ENCODE measurements at places on chromosomes 2 and 18. TPM values are rescaled to one million over a fixed set of nuclear protein-coding genes. Genes with fewer than 3 reads are reported as not detected.

GRCh38 chr18:69845593-69846506, 101.8 kb downstream of the CD226 start:
- DNase-seq, result no peak

DNA sequence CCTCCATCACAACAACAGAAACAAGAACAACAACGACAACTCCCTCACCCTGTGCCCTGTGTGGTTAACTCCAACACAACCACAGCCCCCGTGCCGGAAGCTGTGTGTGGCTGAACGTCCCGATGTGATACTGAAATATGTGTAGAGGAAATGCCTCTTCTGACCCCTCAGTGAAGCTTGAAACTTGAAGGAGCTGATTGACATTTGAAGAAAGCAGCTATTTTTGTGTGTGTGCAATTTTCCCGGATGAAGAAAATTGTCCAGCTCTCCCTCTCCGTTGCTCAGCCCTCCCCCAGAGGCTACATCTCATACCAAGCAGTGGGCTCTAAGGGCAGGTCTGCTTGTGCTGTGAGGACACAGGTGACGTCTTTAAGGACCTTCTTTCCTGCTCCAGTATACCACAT, 173.8 kb downstream of the ICOS start:
- DNase-seq, result peak; percentile 56

DNA sequence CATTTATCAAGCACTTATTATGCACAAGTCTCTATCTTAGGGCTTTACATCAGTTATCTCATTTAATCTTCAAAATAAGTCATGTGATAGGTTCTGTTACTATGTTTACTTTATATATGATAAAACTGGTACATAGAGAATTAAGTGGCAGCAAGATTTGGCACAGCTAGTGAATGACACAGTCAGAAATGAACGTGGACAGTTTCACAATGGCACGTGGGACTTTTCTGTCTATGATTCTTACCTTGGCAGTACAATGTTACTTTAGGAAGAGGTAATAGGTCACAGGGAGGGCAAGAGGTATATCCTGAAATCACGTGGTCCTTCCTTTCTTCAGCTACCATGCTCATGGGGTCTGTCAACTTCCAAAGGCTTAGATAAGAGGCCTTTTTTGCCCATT, 53.4 kb downstream of the SLC4A10 start:
- DNase-seq, result no peak

The ANKRD23 gene
- total RNA-seq, result 3.8 TPM

GRCh38 chr2:110647777-110648176, 30.1 kb downstream of the BUB1 start:
- DNase-seq, result no peak

The SLC19A3 gene
- total RNA-seq, result not detected

GRCh38 chr2:28624436-28624792, 127.2 kb upstream of the PPP1CB start:
- DNase-seq, result no peak

DNA sequence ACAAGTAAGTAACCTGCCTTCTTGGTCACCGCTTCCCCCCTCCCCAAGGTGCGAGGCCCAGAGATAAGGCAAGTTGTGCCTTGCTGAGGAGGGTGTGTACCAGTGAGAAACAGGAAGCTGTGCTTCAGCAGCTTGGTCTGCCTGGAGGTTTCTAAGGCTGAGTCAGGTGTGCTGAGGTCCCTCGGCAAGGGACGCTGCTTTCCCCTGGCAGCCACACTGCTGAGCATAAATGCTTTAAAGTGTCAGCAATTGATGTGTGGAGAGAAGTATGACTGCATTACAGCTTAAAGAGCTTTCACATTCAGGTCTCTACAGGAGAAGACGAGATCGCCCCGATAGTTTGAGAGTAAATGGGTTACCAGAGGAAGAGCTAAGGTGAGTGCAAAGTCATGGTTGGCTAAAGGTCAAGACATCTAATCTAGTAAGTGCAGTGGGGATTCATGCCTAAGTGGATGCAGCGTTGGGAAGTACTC, 86.9 kb downstream of the LIMS1 start:
- peak; percentile 72 for DNase-seq

The RHOB gene
- total RNA-seq, result 27.4 TPM

The ANKRD30B gene
- total RNA-seq, result not detected

- DNase-seq, result no peak
Observed at GRCh38 chr2:145157741-145158591, 638.0 kb upstream of the ZEB2 start.

DNA sequence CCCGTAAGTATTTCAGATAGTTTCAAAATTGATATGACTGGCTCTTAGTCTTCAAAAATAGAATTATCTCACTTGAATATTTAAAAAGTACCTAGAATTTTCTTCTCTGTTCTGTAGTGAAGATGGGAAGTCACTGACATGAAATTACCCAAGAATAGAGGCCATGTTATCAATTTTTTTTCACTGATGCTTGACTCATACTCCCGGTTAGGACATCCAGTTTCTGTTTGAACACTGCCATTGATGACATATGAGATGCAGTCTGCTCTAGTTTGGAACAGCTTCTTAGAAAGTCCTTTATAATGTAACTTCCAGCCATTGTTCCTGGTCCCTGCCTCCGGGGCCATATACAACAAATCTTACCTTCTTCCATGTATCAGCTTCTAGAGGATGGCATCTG, 26.0 kb downstream of the MAP3K20 start:
- DNase-seq, result no peak

DNA sequence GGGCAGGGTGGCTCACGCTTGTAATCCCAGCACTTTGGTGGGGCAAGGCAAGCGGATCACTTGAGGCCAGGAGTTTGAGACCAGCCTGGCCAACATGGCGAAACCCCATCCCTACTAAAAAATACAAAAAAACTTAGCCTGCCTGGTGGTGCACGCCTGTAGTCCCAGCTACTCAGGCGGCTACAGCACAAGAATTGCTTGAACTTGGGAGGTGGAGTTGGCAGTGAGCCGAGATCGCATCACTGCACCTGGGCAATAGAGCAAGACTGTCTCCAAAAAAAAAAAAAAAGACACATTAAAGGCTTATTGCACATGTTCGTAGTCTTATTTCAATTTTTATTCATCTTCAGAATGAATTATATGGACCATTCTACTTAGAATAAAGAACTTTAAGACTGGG, 110.2 kb downstream of the BMPR2 start:
- no peak for DNase-seq

GRCh38 chr2:207334624-207335371, 169.1 kb upstream of the KLF7 start:
- no peak for DNase-seq

DNA sequence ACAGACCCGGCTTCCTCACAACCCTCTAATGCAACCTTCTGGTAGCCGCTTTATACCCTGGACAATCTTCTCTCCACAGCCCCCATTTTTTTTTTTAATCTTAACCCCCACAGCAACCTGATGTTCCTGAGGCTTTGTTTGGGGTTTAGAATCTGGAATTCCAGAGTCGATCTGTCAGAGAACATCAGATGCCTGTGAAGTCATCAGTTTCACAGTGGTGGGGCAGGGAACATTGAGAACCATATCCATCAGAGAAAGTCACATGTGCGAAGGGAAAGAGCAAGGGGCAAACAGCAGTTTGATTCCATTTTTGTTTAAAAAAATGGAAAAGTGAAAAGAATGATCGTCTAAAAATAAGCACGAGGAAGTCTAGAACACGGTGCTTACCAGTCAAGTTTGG, 20.6 kb downstream of the NPAS2 start:
- no peak for DNase-seq

- DNase-seq, result no peak
Observed at GRCh38 chr2:86300496-86300895, 36.9 kb downstream of the REEP1 start.

DNA sequence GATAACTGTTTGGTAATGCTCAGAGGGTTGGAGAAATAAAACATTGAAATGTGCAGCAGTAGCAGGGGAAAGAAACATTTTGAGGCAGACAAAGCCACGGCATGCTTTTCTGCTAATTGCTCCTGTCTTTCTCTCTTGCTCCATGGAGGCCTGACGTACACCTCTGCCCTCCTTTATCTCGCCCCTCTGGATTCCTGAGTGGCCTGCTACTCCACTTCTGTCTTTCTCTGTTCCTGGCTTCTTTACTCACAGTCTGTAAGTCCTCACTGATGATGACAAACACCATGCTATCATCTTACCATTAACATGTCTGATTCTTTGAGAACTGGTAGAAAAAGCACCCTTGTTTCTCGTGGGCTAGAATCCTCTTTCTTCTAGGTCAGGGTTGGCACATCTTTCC, 392.9 kb downstream of the MEIS1 start:
- DNase-seq, result no peak

DNA sequence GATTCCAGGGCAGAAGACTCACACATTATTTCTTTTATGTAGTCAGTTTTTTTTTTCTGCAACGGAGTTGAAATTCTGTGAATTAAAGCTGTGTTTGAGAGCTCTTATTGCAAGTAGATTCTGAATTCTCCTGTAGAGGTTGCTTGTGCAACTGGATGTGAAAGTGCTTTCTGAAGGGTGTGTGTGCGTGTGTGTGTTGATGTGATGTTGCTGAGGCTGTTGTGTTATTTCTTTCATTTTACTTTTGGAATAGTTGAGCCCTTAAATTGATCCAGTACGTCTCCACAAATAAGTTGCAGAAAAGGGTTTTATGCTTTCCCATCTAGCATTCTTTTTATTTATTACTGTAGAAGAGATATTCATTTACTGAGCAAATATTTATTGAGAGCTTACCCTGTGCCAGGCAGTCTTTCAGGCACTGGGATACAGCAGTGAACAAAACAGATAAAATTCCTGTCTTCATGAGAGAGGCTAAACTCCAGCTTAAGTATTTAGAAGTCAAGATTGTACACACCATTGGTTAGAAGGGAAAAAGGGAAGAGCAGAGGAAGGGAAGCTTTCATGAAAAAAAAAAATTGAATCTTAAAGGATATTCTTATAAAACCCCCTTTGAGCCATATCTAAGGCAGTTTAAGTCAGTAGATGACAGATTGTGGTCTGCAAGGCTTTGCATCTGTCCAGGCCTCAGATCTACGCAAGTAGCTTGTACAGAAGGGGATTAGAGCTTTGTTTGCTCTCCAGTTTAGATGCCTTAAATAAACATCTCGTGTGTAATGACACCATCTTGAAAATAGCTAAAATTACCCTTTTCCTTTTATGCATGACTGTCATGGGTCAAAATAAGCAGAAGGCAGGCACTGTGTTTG, 58.2 kb downstream of the MYO1B start:
- DNase-seq, result no peak

DNA sequence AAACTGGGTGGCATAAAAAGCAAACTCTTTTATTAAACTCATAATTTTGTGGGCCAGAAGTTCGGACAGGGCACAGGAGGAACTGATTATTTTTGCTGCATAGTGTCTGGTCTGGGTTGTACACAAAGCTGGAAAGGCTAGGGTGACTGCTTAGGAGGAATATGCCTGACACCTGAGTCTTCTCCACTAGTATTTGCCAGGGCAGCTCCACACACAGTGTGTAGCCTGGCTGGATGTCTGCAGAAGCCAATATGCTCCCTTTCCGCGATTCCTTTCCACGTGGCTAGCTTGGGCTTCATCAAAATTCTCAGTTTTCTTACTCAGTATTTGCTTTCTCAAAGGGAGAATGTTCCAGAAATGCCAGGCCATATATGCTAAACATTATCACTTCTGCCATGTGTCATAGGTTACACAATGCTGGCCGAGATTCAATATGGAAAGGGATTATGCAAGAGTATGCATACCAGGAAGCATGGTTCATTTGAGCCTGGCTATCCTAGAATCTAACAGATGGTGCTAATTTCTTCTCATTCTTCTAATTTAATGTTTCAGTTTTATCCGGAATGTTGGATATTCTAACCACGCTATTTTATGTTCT, 142.7 kb upstream of the DOK6 start:
- no peak for DNase-seq

- no peak for DNase-seq
Observed at GRCh38 chr2:169438466-169439072, 40.7 kb upstream of the BBS5 start.

Measured in CD8-positive, alpha-beta memory T cell (primary cell).